ENCODE measurements at places on chromosomes 2 and 18. TPM values are rescaled to one million over a fixed set of nuclear protein-coding genes. Genes with fewer than 3 reads are reported as not detected.

DNA sequence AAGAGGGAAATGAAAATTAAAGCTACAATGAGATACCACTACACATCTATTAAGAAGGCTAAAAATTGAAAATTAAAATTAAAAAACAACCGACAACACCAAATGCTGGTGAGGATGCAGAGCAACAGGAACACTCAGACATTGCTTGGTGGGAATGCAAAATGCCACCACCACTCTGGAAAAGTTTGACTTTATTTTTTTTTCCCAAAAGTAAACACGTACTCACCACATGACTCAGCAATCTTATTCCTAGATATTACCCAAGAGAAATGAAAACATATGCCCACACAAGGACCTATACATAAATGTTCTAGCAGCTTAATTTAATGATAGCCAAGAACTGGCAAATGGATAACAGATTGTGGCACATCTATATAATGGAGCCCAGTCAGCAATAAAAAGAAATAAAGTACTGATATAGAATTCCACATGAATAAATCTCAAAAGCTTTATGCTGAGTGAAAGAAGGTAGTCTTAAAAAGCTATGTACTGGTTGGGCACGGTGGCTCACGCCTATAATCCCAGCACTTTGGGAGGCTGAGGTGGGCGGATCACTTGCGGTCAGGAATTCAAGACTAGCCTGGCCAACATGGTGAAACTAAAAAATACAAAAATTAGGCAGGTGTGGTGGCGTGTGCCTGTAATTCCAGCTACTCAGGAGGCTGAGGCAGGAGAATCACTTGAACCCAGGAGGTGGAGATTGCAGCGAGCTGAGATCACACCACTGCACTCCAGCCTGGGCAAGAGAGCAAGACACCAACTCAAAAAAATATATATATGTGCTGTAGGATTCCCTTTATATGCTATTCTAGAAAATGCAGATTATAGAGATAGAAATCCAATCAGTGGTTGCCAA lies 4.2 kb upstream of the PROC start:
- DNase-seq = peak; percentile 65

- peak; percentile 36 for DNase-seq
These were observed 46.3 kb downstream of the TCF7L1 start for GRCh38 chr2:85179541-85179940.

DNA sequence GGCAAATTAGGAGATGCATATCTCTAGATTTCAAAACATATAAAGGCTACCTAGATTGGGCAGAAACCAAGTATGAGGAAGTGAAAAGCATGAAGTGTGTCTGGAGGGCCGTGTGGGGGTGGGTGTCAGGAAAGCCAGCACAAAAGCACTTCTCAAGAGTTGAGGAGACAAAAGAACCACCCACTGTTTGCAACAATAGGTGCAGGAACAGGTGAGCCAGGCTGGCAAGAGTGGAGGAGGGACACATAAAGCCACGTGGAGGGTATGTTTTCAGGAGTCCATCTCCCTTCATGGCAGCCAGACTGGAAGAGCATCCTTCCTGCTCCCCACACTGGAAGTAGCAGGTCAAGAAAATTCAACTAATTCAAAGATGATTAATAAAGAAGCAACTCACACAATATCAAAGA lies 96.4 kb downstream of the CERS6 start:
- no peak for DNase-seq

GRCh38 chr2:113216321-113216720 lies 42.5 kb downstream of the PSD4 start:
- DNase-seq = no peak

- peak; percentile 96 for DNase-seq
These were observed 50.8 kb upstream of the UGP2 start for GRCh38 chr2:63790906-63791305.

DNA sequence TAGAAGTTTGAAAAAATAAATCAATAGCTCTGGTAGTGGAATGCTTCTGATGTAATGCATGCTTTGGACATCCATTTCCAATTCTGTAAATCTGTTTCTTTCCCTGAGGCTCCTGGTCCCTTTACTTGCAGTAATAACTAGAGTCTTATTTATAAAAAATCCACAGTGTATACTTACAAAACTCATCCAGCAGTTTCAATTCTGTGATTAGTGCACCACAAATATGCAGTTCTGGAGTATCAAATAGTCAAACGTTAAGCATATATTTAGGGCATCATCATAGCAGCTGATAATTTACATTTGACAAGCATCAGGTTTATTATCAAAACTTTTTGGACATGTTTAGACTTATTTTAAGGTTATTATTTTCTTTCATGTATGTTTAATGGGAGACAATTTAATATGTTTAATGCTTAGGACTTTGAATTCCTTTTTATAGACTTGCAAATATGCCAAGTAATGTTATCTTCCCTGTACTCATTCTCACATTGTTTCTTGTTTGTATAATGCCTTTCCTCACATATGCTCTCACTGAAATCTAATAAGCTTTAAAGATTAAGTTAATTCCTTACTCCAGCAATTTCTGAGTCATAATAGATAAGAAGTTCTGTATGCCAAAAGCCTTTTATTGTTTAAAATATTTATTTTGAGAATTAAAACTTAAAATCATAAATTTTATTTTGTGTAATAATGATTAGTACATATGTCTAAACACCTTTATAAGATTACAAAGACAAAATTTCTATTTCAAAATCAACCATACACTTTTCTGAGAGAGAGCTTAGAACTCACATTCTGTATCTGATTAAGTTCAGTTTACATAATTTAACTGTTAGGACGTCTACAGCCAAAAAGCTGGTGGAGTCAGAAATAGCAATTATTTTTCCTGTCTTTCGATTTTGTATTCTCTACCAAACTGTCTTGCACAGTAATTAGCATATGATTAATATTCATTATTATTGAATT lies 341.5 kb upstream of the TMEFF2 start:
- DNase-seq = peak; percentile 67

DNA sequence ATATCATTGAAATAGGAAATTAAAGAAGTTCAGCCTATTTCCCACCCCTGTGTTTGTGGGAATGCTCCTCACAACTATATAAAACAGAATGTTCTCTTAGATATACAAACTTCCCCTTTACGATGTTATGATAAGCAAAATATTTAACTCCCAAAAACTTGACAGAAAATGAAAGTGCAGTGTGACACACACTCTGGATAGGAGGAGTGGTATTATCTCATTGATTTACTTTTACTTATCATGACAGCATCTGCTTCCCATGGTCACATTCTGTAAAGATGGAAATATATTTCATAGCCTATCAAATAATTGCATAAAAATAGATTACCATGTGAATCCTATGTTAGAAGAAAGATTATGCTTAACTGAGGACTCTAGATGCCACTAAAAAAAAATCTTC lies 96.6 kb upstream of the STK17B start:
- DNase-seq = no peak

DNA sequence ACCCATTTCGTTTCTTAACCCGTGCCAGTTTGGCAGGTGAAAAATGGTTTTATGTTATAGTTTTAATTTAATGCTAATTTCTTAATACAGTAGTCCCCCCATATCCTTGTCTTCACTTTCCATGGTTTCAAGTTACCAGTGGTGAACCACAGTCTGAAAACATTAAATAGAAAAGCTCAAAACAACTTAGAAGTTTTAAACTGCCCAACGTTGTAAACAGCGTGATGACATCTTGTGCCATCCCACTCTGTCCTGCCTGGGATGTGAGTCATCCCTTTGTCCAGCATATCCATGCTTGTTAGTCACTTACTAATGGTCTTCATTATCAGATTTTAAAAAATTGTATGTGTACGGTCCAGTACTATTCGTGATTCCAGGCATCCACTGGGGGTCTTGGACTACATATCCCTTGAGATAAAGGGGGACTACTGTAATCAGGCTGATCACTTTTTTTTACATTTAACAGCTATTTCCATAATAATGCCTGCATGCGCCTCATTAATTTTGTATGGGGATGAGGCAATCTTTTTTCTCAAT lies 31.9 kb downstream of the SLC66A3 start:
- DNase-seq = peak; percentile 55

GRCh38 chr2:236769981-236770671 lies 200.5 kb downstream of the ACKR3 start:
- DNase-seq = peak; percentile 98

DNA sequence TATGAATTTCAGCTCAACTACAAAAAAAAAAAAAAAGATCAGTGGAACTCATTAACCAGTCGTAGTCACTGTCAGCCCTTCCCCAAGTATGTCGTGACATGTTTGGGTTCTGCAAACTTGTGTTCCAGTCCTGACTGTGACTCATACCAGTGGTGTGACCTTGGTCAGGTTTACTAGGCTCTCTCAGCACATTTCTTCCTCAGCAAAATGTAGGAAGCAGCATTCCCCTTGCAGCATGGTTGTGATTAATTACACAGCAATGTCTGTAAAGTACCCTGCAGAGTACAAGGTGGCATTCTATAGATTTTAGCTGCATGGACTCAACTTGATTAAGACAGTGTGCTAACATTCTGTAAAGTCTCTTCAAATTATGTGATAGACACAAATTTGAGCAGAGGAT lies 156.9 kb downstream of the LAMA1 start:
- no peak for DNase-seq

DNA sequence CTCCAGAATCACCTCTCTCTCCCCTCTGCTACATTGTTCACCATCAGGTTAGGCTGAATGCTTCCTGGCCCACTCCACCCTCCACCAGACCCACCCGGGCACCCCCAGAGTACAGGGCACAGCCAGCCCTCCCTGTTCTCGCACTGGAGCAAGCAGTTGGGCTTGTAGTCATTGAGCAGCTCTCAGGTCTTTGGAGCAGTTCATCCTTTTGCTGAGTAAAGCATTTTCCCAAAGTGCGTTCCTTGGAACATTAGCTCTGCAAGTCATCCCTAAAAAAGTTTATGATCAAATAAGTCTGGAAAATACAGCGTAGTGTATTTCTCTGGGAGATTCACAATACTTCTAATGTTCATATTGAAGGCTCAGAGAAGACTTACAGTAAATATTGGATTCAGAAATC lies 103.5 kb upstream of the DAPL1 start:
- DNase-seq = no peak

- no peak for DNase-seq
These were observed 165.3 kb downstream of the GALNT1 start for GRCh38 chr18:35746826-35747339.

DNA sequence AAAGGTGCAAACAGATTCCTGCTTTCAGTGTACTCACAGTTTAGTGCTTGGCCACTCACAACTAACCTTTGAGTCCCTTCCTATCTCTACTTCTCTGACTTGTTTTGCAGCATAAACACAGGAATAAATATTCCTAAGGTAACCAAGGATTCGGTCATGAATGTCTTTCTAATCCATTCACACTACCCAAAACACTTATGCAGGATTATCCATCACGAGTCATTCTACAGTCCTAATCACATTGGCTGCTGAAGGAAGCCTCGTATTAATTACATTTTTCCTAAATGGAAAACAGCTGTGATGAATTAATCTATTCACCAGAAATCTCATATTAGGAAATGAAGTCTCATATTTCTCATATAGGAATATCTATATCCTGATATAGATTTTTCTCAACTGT lies 16.3 kb downstream of the RDH14 start:
- DNase-seq = no peak

GRCh38 chr2:76861708-76862107 lies 660.5 kb downstream of the LRRTM4 start:
- no peak for DNase-seq

The CLEC4F gene
- not detected for total RNA-seq

The DOK6 gene
- 2.1 TPM for total RNA-seq

The EGR4 gene
- not detected for total RNA-seq

The CD207 gene
- not detected for total RNA-seq

Data from fibroblast of the aortic adventitia (primary cell).